ENCODE measurements at places on chromosomes 5 and 9. TPM values are rescaled to one million over a fixed set of nuclear protein-coding genes. Genes with fewer than 3 reads are reported as not detected.

Gene CCT5
- 511 TPM for total RNA-seq

Gene SHISAL2B
- not detected for total RNA-seq

Gene RXRA
- total RNA-seq: 0.71 TPM

Gene TAF11L10
- total RNA-seq: not detected

Gene ARID3C
- total RNA-seq: not detected

Gene PDE6A
- not detected for total RNA-seq

Gene DND1
- 3.3 TPM for total RNA-seq

Gene HTR4
- total RNA-seq: not detected

Gene TJP2
- total RNA-seq: 19.3 TPM

Gene IFNA2
- total RNA-seq: not detected

Gene CKMT2
- not detected for total RNA-seq

Gene SLCO6A1
- total RNA-seq: not detected

Gene MYMK
- not detected for total RNA-seq

Gene LOX
- not detected for total RNA-seq

Gene PRUNE2
- total RNA-seq: 0.57 TPM

Gene ZBED3
- total RNA-seq: 0.49 TPM

Gene PAPPA
- total RNA-seq: not detected

Gene FBXL7
- total RNA-seq: not detected

Gene AGTPBP1
- 26.2 TPM for total RNA-seq

Gene PCDHGB4
- total RNA-seq: 0.18 TPM

Gene PCDHB11
- not detected for total RNA-seq

Gene ANKRD34B
- total RNA-seq: not detected

Gene ERBIN
- 32.9 TPM for total RNA-seq

Gene EPB41L4A
- total RNA-seq: not detected

Gene GDA
- not detected for total RNA-seq

Gene INSL4
- not detected for total RNA-seq

Gene SPAAR
- not detected for total RNA-seq

Gene OR13F1
- total RNA-seq: not detected

Gene CER1
- not detected for total RNA-seq

Gene GZMA
- total RNA-seq: 88.1 TPM

Gene RASA1
- 21.3 TPM for total RNA-seq

Gene C9
- total RNA-seq: not detected

Gene C6
- not detected for total RNA-seq

Gene BARX1
- total RNA-seq: 0.21 TPM

Gene CLIC3
- not detected for total RNA-seq

Gene GSN
- 1.5 TPM for total RNA-seq

Gene GADD45G
- 37.2 TPM for total RNA-seq

Gene ZNF354C
- total RNA-seq: 3.5 TPM

Gene PTGR1
- 1.3 TPM for total RNA-seq

Gene RASGRF2
- 22.6 TPM for total RNA-seq

Gene IFNK
- total RNA-seq: not detected

Gene QRFP
- not detected for total RNA-seq

Gene TDRD7
- 4.7 TPM for total RNA-seq

Gene STK32A
- not detected for total RNA-seq

Gene CCNI2
- 55.6 TPM for total RNA-seq

Gene TEK
- total RNA-seq: not detected

Gene C1QTNF2
- total RNA-seq: not detected

Gene IFNA13
- not detected for total RNA-seq

Gene SLC6A3
- total RNA-seq: not detected

Gene FAM193B
- total RNA-seq: 70.9 TPM

Gene OTULINL
- total RNA-seq: 14.0 TPM

Gene EGR1
- total RNA-seq: 42.8 TPM

Gene PCDHA13
- not detected for total RNA-seq

Gene GLIPR2
- total RNA-seq: 26.3 TPM

Gene BAAT
- total RNA-seq: 0.08 TPM

Gene WWC1
- 0.70 TPM for total RNA-seq
